Stimulated activated CD8-positive, alpha-beta memory T cell treated with anti-CD3 and anti-CD28 coated beads, Interleukin-15, amount 100 ng/mL, for 1 hour (primary cell): ENCODE measurements at places on chromosomes 3 and 15.

- DNase-seq: no peak
These were observed 122.4 kb downstream of the NR1D2 start for GRCh38 chr3:24067483-24067882.

GRCh38 chr15:33155691-33156420 lies 38.7 kb downstream of the FMN1 start:
- no peak for DNase-seq

- no peak for DNase-seq
These were observed 12.4 kb upstream of the MUSTN1 start for GRCh38 chr3:52847241-52847640.

GRCh38 chr3:139222100-139222657 lies 121.6 kb upstream of the MRPS22 start:
- DNase-seq: no peak

DNA sequence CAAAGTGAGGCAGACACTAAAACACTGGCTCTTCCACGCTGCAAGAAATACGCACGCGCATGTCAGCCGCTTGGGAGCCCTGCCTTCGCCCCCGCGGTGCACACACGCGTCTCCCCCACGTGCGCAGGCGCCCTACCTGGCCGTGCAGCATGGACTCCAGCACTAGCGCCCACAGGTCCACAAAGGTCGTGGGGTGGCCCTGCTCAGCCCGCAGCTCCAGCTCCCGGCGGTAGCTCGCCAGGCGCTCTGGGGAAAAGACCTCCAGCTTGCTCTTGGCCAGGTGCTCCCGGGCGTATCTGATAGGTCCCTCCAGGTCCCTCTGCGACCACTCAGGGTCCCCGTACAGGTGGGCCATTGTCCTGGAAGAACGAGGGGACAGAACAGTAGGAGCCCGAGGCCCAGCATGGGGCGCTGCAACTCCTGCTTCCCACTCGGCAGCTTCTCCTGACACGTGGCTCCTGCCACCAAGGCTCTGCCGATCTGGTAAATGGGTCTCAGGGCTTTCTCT lies 14.9 kb downstream of the PLA2G4D start:
- DNase-seq: no peak

DNA sequence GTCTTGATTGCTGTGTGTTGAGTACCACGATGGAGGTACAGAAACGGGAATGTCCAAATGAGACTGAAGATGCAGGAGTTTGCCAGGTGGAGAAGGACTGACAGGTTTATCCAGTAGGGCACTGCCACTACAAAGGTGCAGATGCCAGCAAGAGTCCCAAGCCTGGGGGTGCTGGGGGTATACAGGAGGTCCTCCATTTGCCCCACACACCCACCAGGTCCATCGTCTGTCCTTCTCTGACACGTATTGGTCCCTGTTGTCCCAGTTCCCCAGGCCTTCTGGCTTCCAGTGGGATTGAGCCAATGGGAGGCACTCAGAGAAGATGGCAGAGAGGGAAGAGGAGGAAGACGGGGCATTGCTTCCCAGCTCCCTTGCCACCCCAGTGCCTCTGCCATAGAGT lies 6.6 kb downstream of the HAPLN3 start:
- DNase-seq: no peak

GRCh38 chr15:82118040-82118439 lies 72.2 kb upstream of the MEX3B start:
- DNase-seq: no peak

- DNase-seq: no peak
These were observed 254.5 kb downstream of the FAM43A start for GRCh38 chr3:194939949-194940770.

GRCh38 chr15:57444877-57445513 lies 68.7 kb downstream of the CGNL1 start:
- DNase-seq: no peak

DNA sequence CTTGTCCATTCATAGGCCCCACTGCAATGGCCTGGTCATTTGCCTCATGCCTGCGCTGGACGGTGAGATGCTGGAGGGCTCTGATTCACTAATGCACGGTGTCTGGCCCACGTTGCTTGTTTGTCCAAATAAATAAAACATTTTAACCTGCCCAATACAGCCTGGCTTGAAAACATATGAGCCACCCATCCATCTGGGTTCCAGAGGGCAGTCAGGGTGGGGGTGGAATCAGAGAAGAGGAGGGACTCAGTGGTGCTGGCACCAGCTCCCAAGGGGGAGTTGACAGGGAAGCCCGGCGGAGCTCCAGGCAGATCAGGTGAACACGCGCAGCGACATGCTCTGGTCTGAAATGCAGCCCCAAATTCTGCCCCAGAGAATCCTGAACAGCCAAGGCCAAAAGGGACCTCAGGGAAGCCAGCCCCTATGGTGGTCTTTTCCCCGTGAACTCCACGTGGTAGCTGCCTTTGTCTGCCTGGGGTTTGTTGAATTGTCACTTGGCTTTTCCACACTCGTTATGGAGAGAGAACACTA lies 265.2 kb downstream of the UACA start:
- DNase-seq: no peak

GRCh38 chr3:190435618-190436017 lies 14.1 kb downstream of the TMEM207 start:
- no peak for DNase-seq

DNA sequence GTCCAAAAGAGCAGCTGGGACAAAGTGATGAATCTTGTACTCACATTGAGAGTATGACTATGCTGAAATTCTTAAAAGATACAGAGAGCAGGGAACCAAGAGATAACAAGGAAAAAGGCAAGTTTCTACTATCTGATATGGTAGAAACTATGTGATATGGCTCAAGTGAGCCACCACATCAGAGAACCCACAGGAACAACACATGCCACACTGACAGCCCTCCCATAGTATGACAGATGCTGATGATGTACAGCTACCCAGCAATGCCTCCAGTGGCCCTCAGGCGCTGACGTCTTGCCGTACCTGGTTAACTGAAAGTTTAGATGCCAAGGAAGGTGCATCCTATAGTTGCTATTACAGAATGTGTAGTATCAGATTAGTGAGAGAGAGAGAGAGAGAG lies 42.4 kb downstream of the CHAC1 start:
- DNase-seq: no peak

DNA sequence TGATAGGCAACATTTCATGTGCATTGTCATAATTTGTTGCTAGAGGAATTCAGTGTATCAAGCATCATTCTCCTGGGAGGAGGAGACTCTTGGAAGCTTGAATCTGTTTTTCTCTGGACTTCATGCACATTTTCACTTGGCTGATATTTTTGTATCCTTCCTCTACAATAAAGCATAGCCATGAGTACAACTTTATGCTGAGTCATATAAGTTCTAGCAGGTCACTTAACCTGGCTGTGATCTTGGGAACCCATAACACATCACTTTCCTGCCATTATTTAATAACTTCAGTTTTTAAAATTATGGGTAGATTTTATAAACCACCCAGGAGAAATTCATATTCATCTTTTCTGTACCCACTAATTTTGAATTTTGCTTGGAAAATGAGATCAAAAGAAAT lies 203.0 kb upstream of the CD96 start:
- no peak for DNase-seq

DNA sequence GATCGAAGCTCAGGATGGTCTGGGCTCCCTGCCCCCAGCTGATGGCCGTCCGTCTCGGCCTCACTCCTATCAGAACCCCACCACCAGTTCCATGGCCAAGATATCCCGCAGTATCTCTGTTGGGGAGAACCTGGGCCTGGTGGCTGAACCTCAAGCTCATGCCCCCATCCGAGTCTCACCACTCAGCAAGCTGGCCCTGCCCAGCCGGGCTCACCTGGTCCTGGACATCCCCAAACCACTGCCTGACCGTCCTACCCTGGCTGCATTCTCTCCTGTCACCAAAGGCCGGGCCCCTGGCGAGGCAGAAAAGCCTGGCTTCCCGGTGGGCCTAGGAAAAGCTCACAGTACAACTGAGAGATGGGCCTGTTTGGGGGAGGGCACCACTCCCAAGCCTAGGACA lies 4.4 kb upstream of the JMJD7 start:
- no peak for DNase-seq

DNA sequence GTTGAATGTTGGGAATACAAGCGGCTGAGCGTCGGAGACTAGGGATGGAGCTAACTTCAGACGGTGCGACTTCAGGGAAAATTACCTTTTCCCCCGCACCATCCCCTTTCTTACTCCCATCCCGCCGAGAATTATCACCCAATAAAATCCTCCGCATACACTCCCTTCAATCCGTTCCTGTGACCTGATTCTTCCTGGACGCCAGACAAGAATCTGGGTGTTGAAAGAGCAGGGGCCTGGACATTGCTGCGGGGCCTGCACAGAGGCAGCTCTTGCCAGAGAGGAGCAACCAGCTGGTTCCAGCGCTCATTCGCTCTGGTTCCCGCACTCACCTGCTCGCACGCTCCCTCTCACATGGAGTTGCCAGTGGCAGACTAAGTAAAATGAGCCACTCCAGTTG lies 241.9 kb downstream of the ALCAM start:
- no peak for DNase-seq

GRCh38 chr3:185874119-185874518 lies 49.3 kb upstream of the IGF2BP2 start:
- DNase-seq: no peak

DNA sequence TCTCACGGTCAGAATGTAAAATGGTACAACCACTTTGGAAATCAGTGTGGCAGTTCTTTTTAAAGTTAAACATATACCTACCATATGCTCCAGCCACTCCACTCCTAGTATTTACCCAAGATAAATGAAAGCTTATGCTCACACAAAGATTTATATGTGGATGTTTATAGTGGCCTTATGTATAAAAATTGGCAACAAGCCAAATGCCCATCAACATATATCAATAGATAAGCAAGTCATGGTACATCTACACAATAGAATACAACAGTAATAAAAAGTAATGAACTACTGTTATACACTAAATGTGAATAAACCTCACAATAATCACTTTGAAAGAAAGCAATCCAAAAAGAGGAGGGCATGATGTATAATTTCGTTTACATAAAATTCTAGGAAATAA lies 153.5 kb upstream of the LMCD1 start:
- DNase-seq: no peak

DNA sequence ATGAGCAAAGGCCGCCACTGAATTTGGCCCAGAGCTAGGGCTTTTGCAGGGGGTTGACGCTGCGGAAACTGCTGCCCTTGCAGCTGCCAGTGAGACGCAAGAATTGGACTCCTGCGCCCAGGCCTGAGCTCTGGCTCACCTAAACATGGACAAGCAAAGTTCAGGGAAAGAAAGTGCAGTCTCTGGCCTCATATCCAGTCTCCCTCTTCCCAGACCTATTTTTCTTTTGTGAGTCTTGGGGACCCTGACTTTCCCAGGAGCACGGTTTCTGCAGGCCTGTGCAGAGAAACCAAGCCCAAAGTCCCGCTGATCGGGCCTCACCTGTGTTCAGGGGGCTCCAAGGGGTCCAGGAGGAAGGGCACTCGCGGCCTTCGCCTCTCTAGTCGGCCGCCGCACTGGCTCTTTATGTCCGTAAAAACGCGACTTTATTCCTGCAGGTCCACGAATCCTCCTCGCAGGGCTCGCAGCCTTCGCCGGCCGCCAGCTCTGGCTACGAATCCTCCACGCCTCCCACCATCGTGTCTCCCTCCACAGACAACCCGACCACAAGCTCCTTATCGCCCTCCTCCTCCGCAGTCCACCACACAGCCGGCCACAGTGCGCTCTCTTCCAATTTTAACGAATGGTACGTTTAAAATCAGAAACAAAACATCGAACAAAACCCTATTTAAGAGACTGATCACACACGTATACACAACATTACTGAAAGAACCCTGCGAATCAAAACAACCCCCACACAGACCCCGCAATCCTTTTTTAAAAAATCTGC lies 3.9 kb downstream of the ZIC1 start:
- no peak for DNase-seq
